ENCODE measurements at places on chromosomes 1 and 21.

DNA sequence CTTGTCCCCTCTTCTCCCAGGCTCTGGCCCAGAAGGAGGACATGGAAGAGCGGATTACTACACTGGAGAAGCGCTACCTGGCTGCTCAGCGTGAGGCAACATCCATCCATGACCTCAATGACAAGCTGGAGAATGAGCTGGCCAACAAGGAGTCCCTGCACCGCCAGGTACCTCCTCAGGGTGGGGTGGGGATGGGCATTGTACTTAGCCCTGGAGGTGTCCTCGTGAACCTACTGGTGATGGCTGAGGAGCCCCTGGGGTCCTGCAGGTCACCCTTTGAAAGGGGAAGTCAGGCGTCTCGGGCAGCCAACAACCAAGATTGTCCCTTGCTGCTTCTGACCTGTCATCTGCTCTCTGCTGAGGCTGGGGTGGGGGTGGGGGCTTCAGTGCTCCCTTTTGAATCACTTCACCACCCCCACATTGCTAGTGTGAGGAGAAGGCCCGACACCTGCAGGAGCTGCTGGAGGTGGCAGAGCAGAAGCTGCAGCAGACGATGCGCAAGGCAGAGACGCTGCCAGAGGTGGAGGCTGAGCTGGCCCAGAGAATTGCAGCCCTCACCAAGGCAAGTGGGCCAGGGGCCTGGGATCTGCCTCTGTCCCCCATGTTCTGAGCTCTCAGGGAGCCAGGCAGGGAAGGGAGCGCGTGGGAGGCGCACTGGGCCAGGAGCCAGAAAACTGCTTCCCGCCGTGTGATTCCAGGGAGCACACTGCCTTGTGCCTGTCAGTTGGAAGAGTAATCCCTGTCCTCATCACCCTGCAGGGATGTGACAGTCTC, 19.7 kb downstream of the PPFIA4 start:
- no peak for DNase-seq

DNA sequence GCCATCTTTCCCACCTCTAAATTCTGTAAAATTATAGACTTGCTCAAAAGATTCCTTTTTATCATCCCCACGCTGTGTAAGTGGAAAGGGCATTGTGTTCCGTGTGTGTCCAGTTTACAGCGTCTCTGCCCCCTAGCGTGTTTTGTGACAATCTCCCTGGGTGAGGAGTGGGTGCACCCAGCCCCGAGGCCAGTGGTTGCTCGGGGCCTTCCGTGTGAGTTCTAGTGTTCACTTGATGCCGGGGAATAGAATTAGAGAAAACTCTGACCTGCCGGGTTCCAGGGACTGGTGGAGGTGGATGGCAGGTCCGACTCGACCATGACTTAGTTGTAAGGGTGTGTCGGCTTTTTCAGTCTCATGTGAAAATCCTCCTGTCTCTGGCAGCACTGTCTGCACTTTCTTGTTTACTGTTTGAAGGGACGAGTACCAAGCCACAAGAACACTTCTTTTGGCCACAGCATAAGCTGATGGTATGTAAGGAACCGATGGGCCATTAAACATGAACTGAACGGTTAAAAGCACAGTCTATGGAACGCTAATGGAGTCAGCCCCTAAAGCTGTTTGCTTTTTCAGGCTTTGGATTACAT, 61.9 kb downstream of the POFUT2 start:
- DNase-seq, result no peak

DNA sequence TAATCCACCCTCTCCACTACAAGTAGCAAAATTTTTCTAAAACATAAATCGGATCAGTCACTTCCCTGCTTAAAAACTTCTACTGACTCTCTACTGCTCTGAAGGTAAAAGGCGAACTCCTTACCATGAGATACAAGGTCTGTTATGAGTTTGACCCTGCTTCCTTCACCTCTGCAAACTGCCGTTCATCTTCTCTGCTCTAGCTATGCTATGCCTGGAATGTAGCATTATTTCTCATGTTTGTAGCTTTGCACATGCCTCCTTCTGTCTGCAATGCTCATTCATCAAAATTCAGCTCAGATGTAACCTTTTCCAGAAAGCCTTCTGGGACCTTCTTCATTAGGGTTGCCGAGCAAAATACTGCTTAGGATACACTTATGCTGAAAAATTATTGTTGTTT, 30.8 kb downstream of the RPL5 start:
- no peak for DNase-seq

DNA sequence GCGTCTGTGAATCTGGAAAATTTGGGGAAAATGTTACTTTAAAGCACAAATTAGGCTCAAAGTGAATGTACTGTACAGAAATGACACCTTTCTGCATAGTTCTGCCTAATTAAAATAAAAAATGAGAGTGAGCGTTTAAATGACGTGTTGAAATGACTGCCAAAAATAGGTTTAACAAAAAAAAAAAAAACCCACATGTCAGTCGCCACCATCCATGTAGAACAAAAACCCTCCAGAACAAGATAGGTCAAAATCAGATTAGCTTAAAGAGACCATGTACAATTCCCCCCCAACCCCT, 745 bp downstream of the PARP1 start:
- DNase-seq, result no peak

- no peak for DNase-seq
Measured at GRCh38 chr1:248688527-248689298, 13.9 kb downstream of the OR14I1 start.

All from H54 (cell line).